ENCODE measurements at places on chromosomes 2 and 18.

DNA sequence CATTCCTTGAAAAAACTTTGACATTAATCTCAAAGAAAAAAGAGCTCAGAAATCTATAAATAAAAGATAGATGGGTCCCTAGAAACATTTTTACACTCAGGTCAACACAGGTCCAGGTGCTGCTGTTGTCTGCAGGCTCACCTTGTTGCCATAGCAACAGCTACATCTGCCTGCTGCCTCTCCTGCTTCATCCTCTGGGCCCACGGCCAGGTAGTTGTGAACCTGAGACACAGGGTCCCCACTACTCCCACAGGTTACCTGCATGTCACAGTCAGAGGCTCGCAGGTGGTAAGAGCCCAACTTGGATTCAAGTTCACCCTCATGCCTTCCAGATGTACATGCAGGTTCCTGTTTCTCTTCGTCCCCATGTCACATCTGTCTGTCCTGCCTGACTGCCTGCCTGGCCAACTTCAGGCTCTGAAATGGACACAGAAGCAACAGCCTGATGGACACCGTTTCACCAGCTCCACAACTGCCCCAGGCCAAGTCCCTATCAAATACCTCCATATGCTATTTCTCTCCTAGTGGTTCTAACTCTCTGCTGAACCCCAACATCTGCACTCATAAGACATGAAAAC lies 88.3 kb upstream of the SALL3 start:
- peaks cover 7% of the 10 kb centered on the region for H3K27me3 ChIP-seq
- DNase-seq = no peak
- no peaks in the 10 kb centered on the region for H3K4me1 ChIP-seq
- no peak overlapping the region for H3K4me3 ChIP-seq

DNA sequence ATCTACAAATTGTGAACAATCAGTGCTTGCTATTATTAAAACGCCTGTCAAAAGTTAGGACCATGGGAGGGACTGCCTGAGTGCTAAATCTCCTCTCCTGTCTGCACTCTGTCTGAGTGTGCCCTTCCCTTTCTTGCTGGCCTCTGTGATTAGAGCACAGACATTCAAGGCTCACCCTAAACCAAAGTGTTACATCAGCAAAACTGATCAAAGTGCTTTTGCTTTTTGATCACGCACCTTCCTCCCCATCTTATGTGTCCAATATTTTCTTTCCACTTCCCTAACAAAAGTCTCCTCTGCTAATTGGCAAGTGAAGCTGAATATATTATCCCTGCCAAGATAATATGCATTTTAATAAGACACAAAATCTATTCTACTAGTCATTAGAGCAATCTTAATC lies 30.5 kb upstream of the DNAJC10 start:
- peaks cover 8% of the 10 kb centered on the region for H3K27me3 ChIP-seq
- no peak for DNase-seq
- H3K27ac ChIP-seq = no peak overlapping the region
- H3K36me3 ChIP-seq = no peaks in the 10 kb centered on the region
- H3K4me3 ChIP-seq = no peak overlapping the region
- H3K4me1 ChIP-seq = peaks cover 1% of the 10 kb centered on the region

- H3K36me3 ChIP-seq = no peaks in the 10 kb centered on the region
- H3K27ac ChIP-seq = no peak overlapping the region
- H3K27me3 ChIP-seq = peaks cover 60% of the 10 kb centered on the region
- H3K4me3 ChIP-seq = no peak overlapping the region
- no peak for DNase-seq
- H3K4me1 ChIP-seq = no peaks in the 10 kb centered on the region
Observed at GRCh38 chr18:62389761-62390481, 64.8 kb downstream of the TNFRSF11A start.

DNA sequence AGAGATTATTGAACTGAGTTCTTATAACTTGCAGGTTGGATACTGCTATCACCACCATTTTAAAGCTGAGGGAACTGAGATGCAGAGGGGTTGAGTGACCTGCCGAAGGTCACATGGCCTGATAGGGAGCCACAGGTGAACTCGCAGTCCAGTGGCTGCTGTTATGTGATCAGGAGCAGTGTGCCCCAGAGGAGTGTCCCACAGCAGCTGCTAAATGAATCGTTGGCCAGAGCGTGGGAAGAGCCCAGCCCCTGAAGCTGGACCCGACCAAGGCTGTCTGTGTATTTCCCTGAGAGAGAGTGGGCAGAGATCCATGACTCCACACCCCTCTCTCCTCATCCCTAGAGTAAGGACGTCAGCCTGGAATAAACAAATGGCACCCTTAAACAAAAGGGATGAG lies 26.7 kb upstream of the PRLH start:
- H3K27ac ChIP-seq = no peak overlapping the region
- H3K4me3 ChIP-seq = no peak overlapping the region
- DNase-seq = no peak
- no peaks in the 10 kb centered on the region for H3K4me1 ChIP-seq
- peaks cover 3% of the 10 kb centered on the region for H3K36me3 ChIP-seq

DNA sequence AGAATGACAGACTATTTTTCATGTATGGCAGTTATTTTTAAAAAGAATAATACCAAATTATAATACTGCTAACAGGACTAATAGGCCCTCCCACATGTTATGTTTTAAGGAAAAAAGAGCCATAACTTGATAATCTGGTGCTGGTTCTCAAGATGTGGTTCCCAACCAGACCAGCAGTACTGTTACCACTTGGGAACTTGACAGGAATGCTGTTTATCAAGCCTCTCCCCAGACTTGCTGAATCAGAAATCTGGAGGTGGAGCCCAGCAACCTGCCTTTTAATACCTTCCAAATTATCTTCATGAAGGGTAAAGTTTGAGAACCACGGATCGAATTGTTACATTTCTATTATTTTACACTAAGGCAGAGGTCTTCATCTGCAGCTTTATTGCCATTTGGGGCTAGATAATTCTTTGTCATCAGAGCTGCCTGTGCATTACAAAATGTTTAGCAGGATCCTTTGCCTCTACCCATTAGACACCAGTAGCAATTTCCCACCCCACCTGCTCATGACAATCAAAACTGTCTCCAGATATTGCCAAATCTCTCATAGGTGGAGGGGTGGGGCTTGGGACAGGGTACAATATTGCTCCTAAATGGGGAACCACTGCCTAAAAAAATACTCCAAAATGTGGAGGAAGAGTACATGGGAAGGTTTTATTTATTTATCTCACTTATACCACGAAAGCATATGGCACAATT lies 629.6 kb downstream of the ARHGAP15 start:
- peaks cover 38% of the 10 kb centered on the region for H3K4me1 ChIP-seq
- no peak overlapping the region for H3K27ac ChIP-seq
- H3K4me3 ChIP-seq = no peak overlapping the region
- H3K36me3 ChIP-seq = no peaks in the 10 kb centered on the region
- no peaks in the 10 kb centered on the region for H3K27me3 ChIP-seq

DNA sequence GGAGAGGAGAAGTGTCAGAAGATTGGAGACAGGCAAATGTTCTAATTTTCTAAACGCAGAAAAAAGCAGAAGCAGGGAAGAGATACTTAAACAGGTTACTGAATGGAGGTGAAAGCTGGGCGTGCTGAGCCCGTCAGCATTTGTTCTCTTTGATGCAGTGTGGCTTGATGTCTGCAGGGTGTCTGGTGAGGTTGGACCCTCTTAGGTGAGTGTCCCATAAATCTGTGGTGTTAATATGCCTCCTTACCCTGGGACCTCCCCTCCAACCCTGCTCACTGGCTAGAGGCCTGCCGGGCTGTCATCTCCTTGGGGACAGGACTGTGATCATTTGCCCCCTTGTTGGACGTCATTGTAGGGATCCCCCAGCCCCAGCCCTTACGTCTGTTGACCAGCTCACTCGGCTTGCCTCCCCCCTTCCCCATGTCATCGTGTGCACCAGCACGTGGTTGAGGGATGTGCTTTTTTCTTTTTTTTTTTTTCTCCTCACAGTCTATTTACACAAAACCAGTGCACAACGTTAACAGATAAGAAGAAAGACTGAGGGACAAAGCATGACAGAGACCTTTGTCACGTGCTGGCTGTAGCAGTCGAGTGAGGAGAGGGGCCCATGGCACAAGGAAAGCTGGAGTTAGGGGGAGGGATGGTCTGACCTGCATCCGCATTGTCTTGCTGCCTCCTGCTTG lies 56.4 kb downstream of the NCK2 start:
- H3K4me1 ChIP-seq = peaks cover 38% of the 10 kb centered on the region
- peak overlapping the region; percentile 55 for H3K27ac ChIP-seq
- no peaks in the 10 kb centered on the region for H3K27me3 ChIP-seq
- peaks cover 3% of the 10 kb centered on the region for H3K36me3 ChIP-seq
- no peak for DNase-seq

DNA sequence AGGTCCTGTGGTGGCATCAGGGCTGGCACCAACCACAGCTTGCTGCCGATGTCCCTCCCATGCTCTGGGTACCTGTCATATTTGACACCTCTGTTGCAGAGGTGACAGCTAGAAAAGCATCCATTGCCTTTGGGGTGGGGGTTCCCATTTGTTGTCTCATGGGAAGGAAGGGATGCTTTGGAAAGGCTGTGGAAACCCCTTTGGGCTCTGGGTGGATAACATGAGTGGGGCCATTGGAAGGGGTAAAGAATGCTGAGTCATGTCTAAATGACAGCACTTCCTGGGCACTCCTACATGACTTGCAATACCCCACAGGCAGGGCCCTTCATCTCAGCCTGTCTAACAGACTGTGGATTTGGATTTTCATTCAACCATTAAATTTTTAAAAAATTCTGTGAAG lies 27.8 kb downstream of the CTIF start:
- H3K36me3 ChIP-seq = peaks cover 4% of the 10 kb centered on the region
- H3K27me3 ChIP-seq = no peaks in the 10 kb centered on the region
- H3K4me1 ChIP-seq = peaks cover 20% of the 10 kb centered on the region
- DNase-seq = no peak
- no peak overlapping the region for H3K4me3 ChIP-seq
